ENCODE measurements at places on chromosomes 16 and 17. TPM values are rescaled to one million over a fixed set of nuclear protein-coding genes. Genes with fewer than 3 reads are reported as not detected.

Gene TMIGD1
- polyA plus RNA-seq, result not detected

Gene HNF1B
- polyA plus RNA-seq, result 0.61 TPM

Gene GPR139
- polyA plus RNA-seq, result 0.41 TPM

Gene GRIN2A
- polyA plus RNA-seq, result 1.4 TPM

Gene GOSR2
- 40.1 TPM for polyA plus RNA-seq

Gene HS3ST3B1
- polyA plus RNA-seq, result 0.14 TPM

Gene THRA
- 176 TPM for polyA plus RNA-seq

Gene HOXB3
- 41.6 TPM for polyA plus RNA-seq

Gene CES5A
- not detected for polyA plus RNA-seq

Gene SSTR5
- polyA plus RNA-seq, result not detected

Gene NPIPA3
- 0.93 TPM for polyA plus RNA-seq

Gene DPEP2
- polyA plus RNA-seq, result 1.2 TPM

Gene PSMC3IP
- 23.6 TPM for polyA plus RNA-seq

Gene RNF112
- polyA plus RNA-seq, result 14.3 TPM

Gene YBX2
- polyA plus RNA-seq, result 41.4 TPM

Gene FKBP10
- 20.6 TPM for polyA plus RNA-seq

Gene STXBP4
- 1.8 TPM for polyA plus RNA-seq

Gene PSMC5
- polyA plus RNA-seq, result 258 TPM

Gene KRTAP4-5
- polyA plus RNA-seq, result not detected

Gene TSNAXIP1
- 1.8 TPM for polyA plus RNA-seq

Gene AOC2
- 0.31 TPM for polyA plus RNA-seq

Gene OR4D2
- polyA plus RNA-seq, result not detected

Gene KRT27
- polyA plus RNA-seq, result not detected

Gene GLIS2
- polyA plus RNA-seq, result 17.2 TPM

Gene INO80E
- polyA plus RNA-seq, result 147 TPM

Gene PLA2G10
- not detected for polyA plus RNA-seq

Gene ERCC4
- polyA plus RNA-seq, result 5.0 TPM
